Glutamatergic neuron (in vitro differentiated cells): ENCODE measurements at places on chromosomes 3 and 15.

- H3K27ac ChIP-seq, result no peak overlapping the region
- no peak for DNase-seq
- H3K4me3 ChIP-seq, result no peak overlapping the region
- H3K4me1 ChIP-seq, result no peaks in the 10 kb centered on the region
These were observed 39.4 kb upstream of the FRMD4B start for GRCh38 chr3:69425249-69425648.

DNA sequence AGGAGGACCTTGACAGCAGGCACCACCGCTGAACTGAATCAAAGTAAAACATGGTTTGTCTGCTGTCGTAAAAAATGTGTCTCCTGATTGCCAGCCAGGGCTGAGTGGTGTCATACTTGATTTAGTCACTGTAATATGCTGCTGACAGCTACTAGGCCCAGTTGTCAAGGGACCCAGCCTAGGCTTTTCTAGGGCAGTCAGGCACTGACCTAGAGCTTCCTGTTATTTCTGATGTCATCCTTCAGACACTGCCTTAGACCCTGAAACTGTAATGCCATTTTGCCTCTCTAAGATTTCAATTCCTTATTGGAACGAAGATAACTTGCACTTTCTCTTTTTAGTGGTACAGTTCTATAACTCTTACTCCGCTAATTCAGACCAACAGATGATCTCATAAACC is 2.6 kb upstream of the MRPL3 start:
- DNase-seq, result no peak
- peaks cover 7% of the 10 kb centered on the region for H3K4me1 ChIP-seq
- no peak overlapping the region for H3K4me3 ChIP-seq

DNA sequence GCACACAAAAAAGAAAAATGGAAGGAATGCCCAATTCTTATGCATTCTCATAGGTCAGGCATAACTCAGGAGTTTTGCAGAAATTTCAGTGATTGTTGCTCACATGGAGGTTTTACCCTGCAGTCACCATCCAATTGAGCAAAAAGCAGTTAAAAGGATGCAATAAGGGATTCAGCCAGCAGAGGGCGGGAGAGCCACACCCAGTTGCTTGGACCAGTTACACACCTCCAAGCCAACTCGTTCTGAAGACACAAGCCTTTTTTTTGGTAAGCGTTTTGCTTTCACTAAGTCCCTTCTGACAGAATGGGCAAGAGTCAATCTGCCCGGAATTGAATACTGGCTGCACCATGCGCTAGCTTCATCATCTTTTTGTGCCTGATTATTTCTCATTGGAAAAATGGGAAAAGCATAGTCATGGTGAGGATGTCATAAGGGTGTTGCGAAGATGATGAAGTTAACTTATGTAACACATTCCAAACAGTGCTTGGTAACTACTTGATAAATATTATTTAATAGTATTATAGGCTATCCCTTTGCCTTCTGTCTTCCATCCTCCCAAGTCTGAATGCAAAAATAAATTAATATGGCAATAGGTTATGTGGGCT is 154.4 kb upstream of the SGO1 start:
- H3K36me3 ChIP-seq, result no peaks in the 10 kb centered on the region
- H3K4me1 ChIP-seq, result peaks cover 22% of the 10 kb centered on the region
- DNase-seq, result peak; percentile 73
- peaks cover 7% of the 10 kb centered on the region for H3K27me3 ChIP-seq

DNA sequence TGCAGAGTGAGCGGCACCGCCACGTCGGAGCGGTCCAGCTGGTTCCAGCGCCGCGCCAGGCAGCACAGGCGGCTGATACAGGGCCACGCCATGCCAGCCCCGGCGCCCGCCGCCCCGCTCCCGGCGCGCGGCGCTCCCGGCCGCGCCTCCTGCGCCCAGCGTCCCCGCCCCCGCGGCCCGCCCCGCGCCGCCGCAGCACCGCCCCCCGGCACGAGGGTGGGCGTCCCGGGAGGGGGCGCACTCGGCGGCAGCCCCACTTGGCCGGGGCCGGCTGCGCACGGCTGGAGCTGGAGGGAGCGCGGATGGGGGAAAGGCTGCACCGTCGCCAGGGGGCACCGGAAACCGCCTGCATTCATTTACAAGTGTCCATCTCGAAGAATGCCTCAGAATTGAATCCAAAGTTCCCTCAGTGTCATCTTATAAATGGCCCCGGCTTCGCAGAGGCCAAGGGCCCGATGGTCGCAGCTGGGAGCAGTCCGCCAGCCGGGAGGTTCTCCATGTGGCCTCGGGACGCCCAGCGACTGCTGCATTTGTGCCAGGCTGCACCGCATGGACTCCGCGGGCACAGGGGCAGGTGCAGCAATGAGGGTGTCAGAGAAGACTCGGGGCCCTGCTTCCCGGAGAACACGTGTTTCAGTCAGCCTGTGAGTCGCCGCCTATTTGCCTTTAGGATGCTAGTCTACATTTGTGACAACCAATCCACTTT is at the start of gene MAP6D1:
Gene MAP6D1, minus strand, starts transcription at position 122 of the 706 bp plus-strand sequence. Its CDS starts 30 bp downstream, at position 92.
- H3K36me3 ChIP-seq, result peaks cover 4% of the 10 kb centered on the region
- peak; percentile 82 for DNase-seq
- peaks cover 18% of the 10 kb centered on the region for H3K27me3 ChIP-seq
- peak within 1 kb of the TSS; percentile 70 for H3K27ac ChIP-seq
- peaks cover 52% of the 10 kb centered on the region for H3K4me1 ChIP-seq
- H3K4me3 ChIP-seq, result peak within 1 kb of the TSS; percentile 87

- no peak overlapping the region for H3K27ac ChIP-seq
- no peak for DNase-seq
- H3K27me3 ChIP-seq, result peaks cover 14% of the 10 kb centered on the region
- H3K4me3 ChIP-seq, result no peak overlapping the region
- peaks cover 9% of the 10 kb centered on the region for H3K4me1 ChIP-seq
These were observed 151.6 kb upstream of the CTDSPL start for GRCh38 chr3:37709946-37710640.

DNA sequence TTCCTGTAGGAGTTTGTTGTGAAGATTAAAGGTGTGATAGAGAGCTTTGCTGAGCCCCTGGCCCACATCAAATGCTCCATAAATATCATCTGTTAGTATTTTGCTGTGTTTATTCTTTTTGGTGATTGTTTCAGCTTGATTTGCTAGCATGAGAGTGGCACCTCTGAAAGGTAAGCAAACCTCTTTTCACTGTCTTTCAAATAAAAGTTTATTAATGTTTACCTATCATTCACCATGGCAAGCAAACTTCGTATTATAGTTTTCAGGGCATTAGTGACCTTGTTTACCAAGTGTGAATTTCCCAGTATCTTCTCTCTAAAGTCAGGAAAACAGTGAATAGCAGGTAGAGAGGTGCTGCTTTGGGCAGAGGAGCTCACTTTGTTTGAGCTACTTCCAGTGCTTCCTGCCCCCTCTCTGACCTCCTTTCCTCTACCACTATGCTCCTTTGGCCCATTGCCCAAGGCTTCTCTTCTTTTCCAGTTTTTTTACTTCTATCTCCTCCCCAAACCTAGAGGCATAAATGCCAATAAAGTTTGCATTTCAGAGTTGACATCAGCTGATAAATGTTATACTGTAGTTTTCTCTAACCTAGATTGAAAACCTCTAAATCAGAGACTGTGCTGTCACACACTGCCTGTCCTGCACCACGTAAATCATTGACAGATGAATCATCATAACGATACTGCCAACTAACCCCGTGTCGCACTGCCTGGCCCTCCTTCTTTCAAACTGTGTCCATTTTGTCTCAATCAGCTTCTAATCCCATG is 569.0 kb downstream of the TUSC7 start:
- peaks cover 29% of the 10 kb centered on the region for H3K4me1 ChIP-seq
- H3K4me3 ChIP-seq, result no peak overlapping the region
- no peaks in the 10 kb centered on the region for H3K36me3 ChIP-seq
- H3K27ac ChIP-seq, result no peak overlapping the region
- H3K27me3 ChIP-seq, result peaks cover 2% of the 10 kb centered on the region

GRCh38 chr3:39126532-39127071 is 19.1 kb downstream of the TTC21A start:
- no peaks in the 10 kb centered on the region for H3K36me3 ChIP-seq
- no peak overlapping the region for H3K4me3 ChIP-seq
- peaks cover 7% of the 10 kb centered on the region for H3K4me1 ChIP-seq
- no peak overlapping the region for H3K27ac ChIP-seq
- peak; percentile 51 for DNase-seq

- no peaks in the 10 kb centered on the region for H3K36me3 ChIP-seq
- H3K27ac ChIP-seq, result no peak overlapping the region
- DNase-seq, result no peak
- peaks cover 15% of the 10 kb centered on the region for H3K4me1 ChIP-seq
These were observed 9.3 kb downstream of the OXTR start for GRCh38 chr3:8760091-8760490.

GRCh38 chr3:45198264-45199260 is 27.5 kb downstream of the TMEM158 start:
- no peak overlapping the region for H3K4me3 ChIP-seq
- H3K4me1 ChIP-seq, result no peaks in the 10 kb centered on the region
- H3K36me3 ChIP-seq, result no peaks in the 10 kb centered on the region
- DNase-seq, result no peak
- H3K27me3 ChIP-seq, result peaks cover 2% of the 10 kb centered on the region

- DNase-seq, result no peak
- no peaks in the 10 kb centered on the region for H3K36me3 ChIP-seq
- H3K4me1 ChIP-seq, result peaks cover 6% of the 10 kb centered on the region
- H3K4me3 ChIP-seq, result no peak overlapping the region
- no peak overlapping the region for H3K27ac ChIP-seq
- no peaks in the 10 kb centered on the region for H3K27me3 ChIP-seq
These were observed 58.2 kb downstream of the ZNF148 start for GRCh38 chr3:125316949-125317348.

DNA sequence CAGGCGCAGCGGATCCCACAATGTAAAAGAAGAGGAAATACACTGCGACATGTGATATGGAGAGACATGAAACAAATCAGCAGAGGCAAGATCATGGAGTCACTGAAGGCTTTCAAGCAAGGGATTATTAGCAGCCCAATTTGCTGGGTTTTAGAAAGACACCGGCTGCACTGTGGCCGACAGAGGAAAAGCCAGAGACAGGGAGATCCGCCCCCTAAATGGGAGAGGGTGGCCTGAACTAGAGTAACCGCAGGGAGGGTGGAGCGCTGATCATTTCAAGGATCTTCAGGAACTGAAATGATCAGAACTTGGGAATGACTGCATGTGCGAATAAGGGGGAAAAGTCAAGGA is 612 bp upstream of the C15orf40 start:
- peaks cover 4% of the 10 kb centered on the region for H3K27me3 ChIP-seq
- no peak for DNase-seq
- H3K4me3 ChIP-seq, result peak overlapping the region; percentile 100
- H3K4me1 ChIP-seq, result peaks cover 23% of the 10 kb centered on the region

DNA sequence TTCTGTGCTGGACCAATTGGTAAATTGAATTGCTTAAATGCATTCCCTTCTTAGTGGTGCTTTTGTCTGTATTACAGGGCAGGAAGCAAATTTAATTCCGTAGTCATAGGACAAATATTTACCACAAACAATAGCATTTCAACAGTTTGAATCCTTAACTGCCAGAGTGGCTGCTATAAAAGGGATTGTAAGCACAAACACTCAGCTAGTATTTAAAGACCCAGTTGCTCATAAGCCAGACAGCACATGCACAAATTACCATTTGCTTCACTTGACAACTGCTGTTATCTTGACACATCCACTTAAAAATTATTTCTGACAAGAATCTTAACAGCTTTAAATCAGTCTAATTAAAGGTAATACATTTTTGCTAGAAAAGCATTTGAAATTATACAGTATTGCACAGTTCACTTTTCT is 490.2 kb upstream of the ADAMTS9 start:
- H3K27ac ChIP-seq, result no peak overlapping the region
- DNase-seq, result no peak
- no peak overlapping the region for H3K4me3 ChIP-seq
- H3K4me1 ChIP-seq, result peaks cover 2% of the 10 kb centered on the region
- no peaks in the 10 kb centered on the region for H3K36me3 ChIP-seq

- peak overlapping the region; percentile 97 for H3K4me3 ChIP-seq
- DNase-seq, result peak; percentile 92
- H3K27ac ChIP-seq, result peak overlapping the region; percentile 97
- peaks cover 16% of the 10 kb centered on the region for H3K4me1 ChIP-seq
- no peaks in the 10 kb centered on the region for H3K27me3 ChIP-seq
- no peaks in the 10 kb centered on the region for H3K36me3 ChIP-seq
These were observed 611 bp downstream of the PIAS1 start for GRCh38 chr15:68054628-68055223.

DNA sequence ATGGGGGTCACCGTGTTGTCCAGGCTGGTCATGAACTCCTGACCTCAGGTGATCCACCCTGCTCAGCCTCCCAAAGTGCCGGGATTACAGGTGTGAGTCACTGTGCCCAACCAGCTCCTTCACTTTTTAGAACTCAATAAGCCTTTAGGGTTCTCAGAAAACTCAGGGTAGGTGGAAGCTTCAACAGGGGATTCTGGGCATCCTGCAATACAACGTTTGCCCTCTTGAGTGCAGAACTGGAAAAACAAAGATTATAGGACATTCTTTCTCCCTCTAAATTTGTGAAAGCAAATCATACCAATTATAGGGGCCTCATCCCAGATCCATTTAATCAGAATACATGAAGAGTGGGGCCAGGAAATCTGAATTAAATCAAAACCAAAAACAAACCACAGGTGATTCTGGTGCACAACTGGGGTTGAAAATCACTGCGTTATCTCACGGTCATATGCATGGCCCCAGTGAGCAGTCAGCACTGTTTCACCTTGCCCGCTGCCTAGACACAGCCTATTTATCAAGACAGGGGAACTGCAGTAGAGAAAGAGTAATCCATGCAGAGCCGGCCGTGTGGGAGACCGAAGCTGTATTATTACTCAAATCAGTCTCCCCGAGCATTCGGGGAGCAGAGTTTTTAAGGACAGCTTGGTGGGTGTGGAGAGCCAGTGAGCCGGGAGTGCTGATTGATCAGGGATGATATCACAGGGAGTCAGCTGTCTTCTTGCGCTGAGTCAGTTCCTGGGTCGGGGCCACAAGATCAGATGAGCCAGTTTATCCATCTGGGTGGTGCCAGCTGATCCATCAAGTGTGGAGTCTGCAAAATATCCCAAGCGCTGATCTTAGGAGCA is 58.4 kb downstream of the TMEM44 start:
- no peaks in the 10 kb centered on the region for H3K36me3 ChIP-seq
- H3K4me3 ChIP-seq, result no peak overlapping the region
- DNase-seq, result no peak
- no peak overlapping the region for H3K27ac ChIP-seq
- peaks cover 5% of the 10 kb centered on the region for H3K4me1 ChIP-seq

DNA sequence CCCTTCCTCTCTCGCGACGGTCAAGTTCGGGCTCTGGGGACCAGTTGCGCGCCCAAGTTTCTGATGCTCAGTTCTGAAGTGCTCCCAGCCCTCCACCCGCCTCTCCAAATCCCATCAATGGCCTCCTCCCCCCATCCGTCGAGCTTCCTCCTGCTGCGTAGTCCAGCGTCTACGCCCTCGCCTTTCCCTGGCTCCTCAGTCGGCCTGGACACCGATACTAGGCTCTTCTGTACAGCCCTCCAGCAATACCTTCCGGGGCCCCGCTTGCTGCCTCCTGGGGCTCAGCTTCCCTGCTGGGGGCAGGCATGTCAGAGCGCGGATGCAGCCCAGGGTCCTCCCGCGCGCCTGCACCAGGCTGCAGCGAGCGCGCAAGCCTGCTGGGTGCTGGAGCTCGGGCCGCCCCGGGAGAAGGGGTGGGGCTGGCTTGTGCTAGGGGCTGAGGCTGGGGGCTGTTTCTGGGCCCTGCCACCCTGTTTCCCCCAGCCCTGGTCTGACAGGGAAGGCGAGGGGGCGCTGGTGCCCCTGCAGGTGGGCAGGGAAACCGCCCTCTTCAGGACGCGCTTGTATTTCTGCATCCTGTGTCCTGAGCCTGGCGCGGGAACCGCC is 353.3 kb upstream of the SUCLG2 start:
- H3K27me3 ChIP-seq, result peaks cover 2% of the 10 kb centered on the region
- peaks cover 4% of the 10 kb centered on the region for H3K4me1 ChIP-seq
- H3K27ac ChIP-seq, result no peak overlapping the region
- peak overlapping the region; percentile 83 for H3K4me3 ChIP-seq
- peak; percentile 58 for DNase-seq
